ENCODE measurements at places on chromosomes 1 and 21.

DNA sequence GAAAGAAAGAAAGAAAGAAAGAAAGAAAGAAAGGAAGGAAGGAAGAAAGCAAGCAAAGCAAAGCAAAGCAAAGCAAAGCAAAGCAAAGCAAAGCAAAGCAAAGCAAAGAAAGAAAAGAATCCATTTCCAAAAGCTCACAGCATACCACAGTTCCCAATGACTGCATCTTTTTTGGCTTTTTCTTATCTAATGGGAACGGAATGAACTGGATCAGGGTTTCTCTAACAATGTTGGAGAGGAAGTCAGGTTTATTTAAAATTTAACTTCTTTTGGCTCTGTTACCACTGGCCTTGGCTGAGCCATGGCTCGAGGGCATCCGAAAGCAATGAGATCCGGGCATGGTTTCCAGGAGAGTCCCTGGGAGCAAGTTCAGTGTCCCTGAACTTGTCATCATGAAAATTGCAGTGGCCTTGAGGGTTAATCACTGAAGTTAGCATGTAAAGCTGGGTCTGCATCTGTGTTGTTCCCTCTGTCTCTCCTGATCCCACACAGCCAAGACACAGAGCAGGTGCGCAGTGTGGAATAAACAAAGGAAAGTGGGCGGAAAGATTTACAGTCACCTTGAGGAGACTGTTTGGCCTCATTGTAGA lies 34.6 kb upstream of the CTPS1 start:
- DNase-seq, result no peak

DNA sequence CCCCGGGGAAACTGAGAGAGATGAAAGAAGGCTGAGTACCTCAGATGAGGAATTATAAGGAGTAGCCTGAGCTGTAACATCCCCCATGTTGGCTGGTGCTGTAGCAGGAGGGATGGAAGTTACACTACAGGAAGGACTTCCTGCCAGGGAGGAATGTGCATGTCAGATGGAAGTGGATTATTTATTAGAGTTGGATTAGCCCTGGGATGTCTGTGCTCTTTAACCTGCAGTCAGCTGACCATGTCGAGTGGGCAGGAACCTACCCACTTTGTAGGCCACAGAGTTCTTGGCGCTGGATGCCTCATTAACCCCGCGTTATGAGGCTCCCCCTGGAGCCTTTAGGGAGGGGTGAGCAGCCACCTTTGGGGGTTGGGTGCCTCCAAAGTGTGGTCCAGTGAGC lies 757 bp upstream of the SEMA4A start:
- DNase-seq, result no peak

- DNase-seq, result no peak
Measured at GRCh38 chr1:13627127-13627526, 43.5 kb downstream of the PDPN start.

DNA sequence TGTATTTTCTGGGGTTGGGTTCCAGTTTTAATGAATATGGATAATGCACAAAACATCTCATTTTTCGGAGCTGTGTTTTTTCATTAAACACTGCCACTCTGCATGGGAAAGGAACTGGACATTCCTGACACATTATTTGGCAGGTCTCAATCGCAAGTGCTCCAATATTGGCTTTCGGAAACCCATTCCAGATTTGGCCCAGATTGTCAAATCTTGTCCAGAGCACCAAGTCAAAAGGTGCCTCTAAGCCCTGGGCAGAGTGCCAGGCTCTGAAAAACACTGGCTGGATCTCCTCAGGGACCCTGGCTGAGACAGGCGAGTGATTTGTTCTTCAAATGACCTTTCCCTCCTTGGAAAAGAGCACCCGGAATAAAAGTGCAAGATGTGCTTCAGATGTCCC lies 68.4 kb upstream of the MRPS6 start:
- DNase-seq, result no peak

GRCh38 chr1:155073377-155074242 lies 5.0 kb upstream of the EFNA3 start:
- DNase-seq, result no peak

DNA sequence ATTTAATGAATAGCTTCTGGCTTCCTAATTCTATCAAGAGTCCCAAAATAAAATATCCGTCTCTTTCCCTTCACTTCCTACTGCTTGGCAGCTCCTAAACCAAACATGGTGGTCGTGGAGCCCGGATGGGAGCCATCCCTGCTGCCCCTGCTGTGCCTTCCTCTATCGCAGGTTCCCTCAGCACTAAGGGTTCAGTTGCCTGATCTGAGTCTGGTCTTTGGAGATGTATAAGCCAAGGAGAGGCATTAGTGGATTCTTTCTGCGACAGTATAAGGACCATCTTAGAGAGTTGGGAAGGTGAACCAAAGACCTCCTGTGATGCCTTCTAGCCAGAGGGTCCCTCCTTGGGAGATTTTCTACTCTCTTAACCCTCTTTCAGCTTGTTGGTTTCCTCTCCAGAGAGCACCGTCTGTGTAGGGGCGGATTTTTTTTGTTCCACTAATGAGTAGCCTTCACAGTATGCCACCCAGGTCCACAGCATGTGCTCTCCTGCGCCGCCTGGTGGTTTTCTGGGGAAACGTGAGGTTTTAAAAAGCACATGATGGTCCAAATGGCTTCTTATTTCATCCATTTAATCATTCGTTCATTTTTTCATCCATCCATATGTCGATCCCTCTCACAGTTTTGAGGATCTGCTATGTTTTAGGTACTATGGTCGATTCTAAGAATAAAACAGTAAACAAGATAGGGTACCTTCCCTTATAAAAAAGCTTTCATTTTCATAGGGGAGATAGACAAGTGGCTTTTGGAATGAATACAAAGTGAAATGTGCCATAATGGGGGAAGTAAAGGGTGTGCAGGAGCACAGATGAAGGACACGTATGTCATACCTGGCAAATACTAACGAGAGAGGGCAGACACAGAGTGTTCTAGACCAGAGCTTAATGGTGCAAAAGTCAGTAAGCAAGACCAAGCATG lies 71.0 kb downstream of the NFASC start:
- DNase-seq, result no peak

GRCh38 chr1:22317231-22317919 lies 134.3 kb upstream of the ZBTB40 start:
- no peak for DNase-seq

DNA sequence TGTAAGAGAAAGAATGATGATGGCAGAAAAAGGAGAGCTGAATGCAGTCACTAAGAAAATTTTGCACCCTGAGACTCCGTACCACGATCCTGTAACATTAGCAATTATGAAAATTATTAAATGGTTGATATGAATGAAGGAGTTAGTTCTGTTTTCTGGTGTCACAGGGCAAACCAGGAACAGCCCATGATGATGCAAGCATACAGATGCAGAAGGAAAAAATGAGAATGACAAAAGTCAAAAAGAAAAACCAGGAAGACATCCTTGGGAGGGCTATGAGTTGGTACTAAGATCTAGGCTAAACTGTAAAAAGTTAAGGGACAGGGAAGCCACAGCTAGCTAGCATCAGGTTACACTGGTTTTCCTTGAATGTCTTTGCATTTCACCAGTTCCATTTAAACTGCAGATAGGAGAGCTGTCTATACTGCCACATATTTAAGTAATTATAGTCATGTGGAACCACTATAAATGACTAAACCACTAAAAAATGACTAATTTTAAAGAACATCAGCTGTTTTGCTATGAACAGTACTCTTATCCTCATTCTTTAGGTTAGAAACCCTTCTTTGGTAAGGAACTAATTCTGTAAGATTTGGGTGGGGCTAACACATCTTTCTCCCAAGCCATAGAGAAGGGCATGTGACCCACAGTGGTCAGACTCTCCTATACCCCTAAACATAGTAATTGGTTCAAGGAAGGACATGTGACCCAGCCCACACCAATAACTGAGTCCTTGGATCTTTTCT lies 11.4 kb downstream of the DOCK7 start:
- no peak for DNase-seq

GRCh38 chr1:177306981-177307380 lies 136.2 kb downstream of the BRINP2 start:
- no peak for DNase-seq

Data from left renal pelvis (tissue), 4 donors.